Effector memory CD4-positive, alpha-beta T cell (primary cell): ENCODE measurements at places on chromosomes 1 and 21.

- no peak for DNase-seq
Observed at GRCh38 chr1:1420654-1421141, 378 bp downstream of the ANKRD65 start.

DNA sequence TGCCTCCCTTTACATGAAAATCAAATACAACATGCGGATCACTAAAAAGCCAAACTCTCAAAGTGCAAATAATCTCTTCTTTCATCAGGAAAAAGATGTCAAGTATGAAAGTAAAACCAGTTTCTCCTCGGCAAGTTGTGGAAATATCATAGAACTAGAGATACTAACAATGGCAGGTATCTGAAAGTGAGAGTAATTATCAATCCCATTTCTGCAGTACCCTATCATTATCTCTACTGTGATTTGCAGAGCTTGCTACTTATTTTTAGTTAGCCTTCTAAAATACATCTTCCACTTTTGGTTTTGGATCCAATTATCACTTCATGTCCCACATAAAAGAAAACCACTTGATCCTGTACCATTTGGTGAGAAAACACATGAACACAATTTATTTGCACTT is 3.0 kb downstream of the TP53BP2 start:
- no peak for DNase-seq

- no peak for DNase-seq
Observed at GRCh38 chr1:98327220-98327861, 334.2 kb upstream of the SNX7 start.

GRCh38 chr1:44355582-44356305 is 687 bp upstream of the ERI3 start:
- DNase-seq: no peak

DNA sequence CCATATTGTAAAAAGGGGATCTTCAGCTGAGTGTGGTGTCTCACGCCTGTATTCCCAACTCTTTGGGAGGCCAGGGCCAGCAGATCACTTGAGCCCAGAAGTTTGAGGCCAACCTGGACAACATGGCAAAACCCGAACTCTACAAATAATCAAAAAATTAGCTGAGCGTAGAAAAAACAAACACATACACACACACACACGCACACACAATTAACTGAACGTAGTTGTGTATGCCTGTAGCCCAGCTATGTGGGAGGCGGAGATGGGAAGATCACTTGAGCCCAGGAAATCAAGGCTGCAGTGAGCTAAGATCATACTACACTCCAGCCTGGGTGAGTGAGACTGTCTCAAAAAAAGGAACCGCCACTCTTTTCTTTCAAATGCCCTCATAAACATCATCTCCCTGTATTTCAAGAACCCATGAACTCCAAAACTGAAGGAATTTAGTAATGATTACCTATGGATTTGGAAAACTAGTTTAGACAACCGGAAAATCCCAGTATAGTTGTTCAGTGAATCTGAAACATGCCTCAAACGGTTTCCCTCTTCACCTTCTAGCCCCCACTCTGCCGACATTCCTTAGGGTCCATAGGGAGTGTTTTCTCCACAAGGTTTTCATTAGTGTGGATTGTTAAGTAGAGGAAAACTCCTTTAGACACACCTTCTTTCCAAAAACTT is 4.5 kb downstream of the TXNIP start:
- DNase-seq: no peak

GRCh38 chr1:202013603-202014002 is 3.2 kb downstream of the ELF3 start:
- DNase-seq: no peak

- DNase-seq: no peak
Observed at GRCh38 chr1:221839321-221839720, 97.4 kb upstream of the DUSP10 start.

DNA sequence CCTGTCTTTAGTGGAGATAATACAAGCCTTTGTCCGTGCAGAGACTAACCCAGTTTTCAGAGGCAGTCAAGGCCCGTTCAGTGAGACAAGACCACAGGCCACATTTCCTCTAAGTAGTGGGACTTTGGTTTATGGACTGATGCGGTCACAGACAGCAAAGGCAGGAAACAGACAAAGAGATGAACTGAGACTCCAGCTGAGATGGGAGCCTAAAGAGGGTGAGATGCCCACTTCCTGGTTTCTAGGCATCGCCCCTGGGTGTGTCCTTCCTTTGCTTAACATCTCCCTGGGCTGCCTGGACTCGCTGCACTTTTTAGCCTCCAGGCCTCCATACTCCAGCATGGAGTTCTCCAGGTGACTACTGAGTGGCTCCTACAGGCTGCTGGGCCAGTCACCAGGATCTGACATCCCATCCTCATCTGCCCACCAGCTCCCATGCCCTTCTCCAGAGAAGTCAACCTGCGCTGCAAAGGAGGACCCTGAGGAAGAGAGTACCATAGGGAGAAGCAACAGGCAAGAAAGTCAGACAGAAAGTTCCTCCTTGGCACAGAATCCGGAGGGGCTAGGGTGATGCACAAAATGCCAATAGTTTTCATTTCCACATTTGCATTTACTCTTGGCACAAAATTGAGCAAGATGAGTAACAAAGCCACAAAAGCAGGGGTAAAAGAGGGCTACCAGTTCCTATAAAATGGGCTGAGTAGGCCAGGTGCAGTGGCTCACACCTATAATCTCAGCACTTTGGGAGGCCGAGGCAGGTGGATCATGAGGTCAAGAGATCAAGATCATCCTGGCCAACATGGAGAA is 15.1 kb downstream of the THEMIS2 start:
- DNase-seq: peak; percentile 25

GRCh38 chr21:23455676-23456075 is 2151.6 kb downstream of the MRPL39 start:
- no peak for DNase-seq

GRCh38 chr1:30801771-30802198 is 44.2 kb upstream of the LAPTM5 start:
- peak; percentile 54 for DNase-seq

DNA sequence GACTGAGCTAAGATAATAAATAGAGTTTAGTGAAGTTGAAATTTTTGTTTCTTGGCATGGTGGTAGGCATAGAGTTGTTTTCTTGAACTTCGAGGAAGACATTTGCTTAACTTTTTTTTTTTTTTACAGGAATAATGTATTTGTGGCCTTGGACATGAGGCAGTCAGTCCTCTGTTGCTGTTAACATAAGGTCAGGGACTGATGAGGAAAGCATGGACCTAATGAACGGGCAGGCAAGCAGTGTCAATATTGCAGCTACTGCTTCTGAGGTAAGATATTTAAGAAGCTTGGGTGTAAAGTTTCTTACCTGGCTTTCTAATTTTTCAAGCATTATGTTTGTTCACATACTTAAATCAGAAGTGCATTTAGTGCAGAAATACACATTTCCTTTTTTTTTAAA is 51.5 kb downstream of the RALGPS2 start:
- no peak for DNase-seq

- DNase-seq: no peak
Observed at GRCh38 chr1:176315519-176316220, 108.6 kb upstream of the COP1 start.

DNA sequence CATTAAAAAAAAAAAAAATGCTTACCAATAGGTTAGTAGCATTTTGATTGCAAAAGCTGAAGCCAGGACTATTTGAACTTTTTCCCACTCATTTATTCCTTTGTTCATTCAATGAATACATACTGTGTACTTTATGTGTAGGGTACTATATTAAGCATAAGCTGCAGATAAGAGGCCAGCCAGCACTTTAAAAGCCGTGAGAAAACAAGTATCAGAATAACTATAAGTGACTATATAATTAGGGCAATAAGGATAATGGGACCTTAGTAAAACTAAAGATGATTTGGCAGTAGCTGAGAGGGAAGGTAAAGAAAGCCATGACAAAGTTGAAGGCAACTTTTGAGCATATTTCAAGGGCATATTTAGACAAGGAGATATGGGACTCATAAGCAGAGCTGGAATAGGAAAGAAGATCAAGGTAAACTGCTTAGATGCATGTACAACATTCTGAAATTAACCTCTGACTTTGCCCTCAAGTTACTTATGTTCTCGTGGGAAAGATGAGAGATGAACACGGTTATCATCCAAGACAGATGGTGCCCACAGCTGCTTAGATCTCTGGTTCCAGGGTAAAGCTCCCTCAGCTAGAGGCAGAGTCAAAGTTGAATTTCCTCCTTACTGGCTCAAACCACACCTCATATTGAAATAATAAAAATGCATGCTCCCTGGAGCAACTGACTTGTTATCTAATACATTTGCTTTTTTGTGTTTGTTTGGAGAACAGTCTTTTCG is 44.0 kb upstream of the FMO2 start:
- DNase-seq: no peak

- DNase-seq: no peak
Observed at GRCh38 chr1:231381729-231382128, 40.4 kb downstream of the EGLN1 start.

- DNase-seq: no peak
Observed at GRCh38 chr1:202689493-202690342, 20.5 kb downstream of the SYT2 start.

GRCh38 chr21:38712071-38712470 is 93.7 kb upstream of the ETS2 start:
- DNase-seq: no peak

DNA sequence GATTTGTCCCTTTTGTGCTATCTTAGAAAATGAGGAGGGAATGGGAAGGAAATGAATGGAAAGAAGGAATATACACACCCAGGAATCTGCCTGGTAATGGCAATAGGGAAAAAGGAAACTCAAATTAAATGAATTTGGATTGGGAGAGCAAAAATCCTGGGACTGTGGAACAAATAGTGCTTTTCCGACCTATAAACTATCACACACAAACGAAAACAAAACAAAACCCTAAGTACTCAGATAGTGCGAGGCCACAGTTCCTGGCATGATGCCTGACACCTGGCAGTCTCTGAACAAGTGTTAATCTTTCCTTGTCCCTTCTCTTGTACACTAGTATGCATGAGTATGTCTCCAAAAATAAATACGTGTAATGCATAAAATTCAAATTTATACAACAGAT is 319.8 kb upstream of the SPAG17 start:
- no peak for DNase-seq

- no peak for DNase-seq
Observed at GRCh38 chr1:9238134-9238533, 3.6 kb downstream of the H6PD start.

GRCh38 chr1:218850367-218850766 is 323.3 kb upstream of the LYPLAL1 start:
- DNase-seq: no peak

- DNase-seq: no peak
Observed at GRCh38 chr1:2591581-2592261, 5.1 kb downstream of the PRXL2B start.

DNA sequence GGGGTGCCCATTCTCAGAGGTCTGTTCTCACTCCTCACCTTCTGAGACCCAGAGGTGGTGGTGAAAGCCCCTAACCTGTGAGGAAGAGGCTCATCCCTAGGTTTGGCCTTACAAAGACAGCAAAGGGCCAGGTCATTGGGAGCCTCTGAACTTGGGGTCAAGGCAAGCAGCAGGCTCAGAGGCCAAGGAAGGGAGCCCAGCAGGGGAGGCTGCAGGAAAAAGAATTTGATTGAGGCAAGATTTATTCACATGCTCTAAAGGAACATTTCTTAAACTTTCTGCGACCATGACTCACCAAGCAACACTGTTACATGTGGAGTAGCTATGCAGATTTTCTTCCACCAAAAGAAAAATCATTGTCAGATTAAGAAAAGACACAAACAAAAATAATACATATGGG is 132.5 kb upstream of the SYT6 start:
- DNase-seq: no peak

GRCh38 chr1:3244927-3245315 is 175.9 kb downstream of the PRDM16 start:
- DNase-seq: no peak

DNA sequence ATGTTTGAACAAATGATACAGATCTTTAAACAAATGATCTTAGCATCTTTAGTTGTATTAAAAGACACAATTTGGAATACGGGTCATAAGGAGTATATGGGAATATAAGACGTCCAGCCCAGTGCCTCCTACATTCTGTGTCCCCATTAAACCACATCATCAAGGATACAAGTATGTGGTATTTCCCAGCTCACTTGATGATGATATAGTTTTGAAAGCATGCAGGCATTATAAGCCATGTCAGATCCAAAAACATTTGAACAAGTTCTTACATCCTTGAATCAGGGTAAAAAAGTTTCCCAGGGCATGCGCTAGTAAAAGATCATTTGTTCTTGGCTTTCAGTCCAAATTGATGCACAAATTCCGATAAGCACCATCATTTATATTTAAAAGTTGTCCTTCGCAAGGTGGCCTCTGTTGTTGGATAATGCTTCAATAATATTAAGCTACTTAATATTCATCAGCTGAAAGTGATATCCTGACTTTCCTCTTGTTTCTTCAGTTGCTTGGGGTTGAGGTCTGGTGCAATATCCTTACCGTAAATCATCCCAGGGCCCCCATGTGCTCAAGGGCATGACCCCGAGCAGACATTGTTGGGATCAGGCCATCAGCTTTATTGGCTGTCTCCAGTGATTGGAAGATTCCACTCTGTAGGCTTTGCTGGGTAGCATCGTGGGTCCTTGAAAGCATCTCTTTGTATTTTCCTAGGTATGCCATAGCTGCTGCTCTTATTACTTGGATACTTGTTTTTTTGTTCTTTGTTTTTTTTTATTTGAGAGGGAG is 61.8 kb downstream of the CENPF start:
- no peak for DNase-seq

DNA sequence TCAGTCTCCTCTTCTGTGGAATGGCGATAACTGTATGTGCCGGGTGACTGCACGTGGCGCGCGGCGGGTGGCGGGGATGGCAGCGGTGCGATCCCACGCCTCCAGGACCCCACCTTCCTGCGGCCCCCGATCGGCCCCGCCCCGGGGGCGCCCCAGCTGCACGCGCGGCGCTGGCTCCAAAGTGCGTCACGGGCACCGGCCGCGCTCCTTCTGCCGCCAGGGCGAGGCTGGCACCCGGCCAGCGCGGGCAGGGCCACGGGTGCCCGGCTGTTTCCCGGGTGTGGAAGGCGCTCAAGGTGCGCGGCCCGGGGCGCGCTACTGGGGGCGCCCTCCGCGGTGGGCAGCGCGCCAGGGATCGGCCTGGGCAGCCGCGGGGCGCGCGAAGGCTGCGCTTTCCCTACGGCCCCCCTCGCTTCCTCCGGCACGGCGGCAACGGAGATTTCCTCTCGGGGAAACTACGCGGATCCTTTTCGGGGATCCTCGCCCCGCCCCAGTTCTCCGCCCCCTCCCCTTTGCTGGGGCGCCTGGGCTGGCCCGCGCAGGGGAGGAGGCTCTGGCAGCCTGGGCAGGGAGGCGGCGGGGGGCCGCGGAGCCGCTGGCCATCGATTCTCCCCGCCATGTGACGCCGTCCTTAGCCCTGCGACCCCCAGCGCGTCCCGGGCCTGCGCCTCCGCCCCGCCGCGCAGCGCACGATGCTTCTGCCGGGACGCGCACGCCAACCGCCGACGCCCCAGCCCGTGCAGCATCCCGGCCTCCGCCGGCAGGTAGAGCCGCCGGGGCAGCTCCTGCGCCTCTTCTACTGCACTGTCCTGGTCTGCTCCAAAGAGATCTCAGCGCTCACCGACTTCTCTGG is at the start of gene EVA1C:
Gene EVA1C (plus strand): TSS at position 545 of the 853 bp plus-strand sequence. CDS start 148 bp downstream, at position 693.
- peak; percentile 70 for DNase-seq
